Stimulated activated CD8-positive, alpha-beta memory T cell treated with anti-CD3 and anti-CD28 coated beads, Interleukin-7, amount 100 ng/mL, for 24 hours (primary cell): ENCODE measurements at places on chromosomes 4 and X.

DNA sequence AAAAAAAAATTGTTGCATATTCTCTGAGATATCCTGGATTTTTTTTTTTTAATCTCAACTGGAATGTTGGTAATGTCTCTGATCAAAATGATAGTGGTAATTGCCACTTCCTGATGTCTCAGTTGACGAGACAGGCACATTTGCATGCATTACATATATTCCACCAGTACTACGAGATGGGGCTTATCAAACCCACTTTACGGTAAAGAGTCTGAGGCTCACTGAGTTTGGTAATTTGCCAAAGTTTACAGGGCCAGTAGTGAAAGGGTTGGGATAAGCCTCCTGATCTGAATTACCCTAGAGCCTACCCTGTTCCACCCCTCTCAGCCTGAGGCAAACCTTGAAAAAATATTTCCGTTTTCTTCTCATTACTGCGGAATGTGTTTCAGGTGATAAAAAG, 5.3 kb downstream of the MAGEB2 start:
- no peak for DNase-seq

GRCh38 chr4:3077796-3078195, 3.3 kb downstream of the HTT start:
- no peak for DNase-seq

DNA sequence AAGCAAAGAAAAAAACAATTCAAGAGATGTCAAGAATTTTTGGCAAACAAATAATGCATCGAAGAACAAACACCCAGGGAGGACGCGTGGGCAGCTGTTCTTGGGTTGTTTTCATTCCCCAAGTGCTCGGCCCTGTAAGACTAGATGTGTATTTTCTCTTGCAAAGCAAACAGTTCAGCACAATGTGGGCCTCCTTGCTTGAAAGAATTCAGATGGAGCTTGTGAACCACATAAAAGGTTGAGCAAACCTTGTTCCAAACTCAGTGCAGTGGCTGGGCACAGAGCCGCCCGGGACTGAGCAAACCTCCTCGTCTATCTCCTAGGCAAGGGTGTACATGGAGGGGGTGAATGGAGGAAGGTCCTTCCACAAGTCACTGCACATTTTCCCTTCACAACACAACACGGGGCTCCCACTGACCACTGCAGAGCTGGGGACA, 82.4 kb downstream of the HTRA3 start:
- DNase-seq = no peak

DNA sequence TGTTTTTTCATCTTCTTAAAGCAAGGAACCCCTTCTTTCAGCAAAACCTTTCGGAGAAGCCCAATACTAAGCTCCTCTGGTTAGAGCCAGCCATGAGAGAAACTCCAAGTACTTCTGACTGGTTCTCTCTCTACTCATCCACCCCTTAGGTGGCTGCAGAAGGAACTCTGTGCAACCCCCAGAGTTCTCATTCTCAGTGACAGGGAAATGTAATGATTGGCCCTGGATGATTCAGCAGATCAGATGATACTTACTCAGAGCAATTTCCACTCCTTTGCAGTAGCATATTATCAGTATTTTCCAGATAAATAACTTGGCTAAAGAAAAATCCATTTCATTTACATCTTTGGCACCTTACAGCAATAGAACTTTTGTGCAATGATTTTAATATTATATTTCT, 3.2 kb downstream of the SPP1 start:
- DNase-seq = no peak

GRCh38 chrX:8684201-8684965, 47.6 kb downstream of the ANOS1 start:
- no peak for DNase-seq

DNA sequence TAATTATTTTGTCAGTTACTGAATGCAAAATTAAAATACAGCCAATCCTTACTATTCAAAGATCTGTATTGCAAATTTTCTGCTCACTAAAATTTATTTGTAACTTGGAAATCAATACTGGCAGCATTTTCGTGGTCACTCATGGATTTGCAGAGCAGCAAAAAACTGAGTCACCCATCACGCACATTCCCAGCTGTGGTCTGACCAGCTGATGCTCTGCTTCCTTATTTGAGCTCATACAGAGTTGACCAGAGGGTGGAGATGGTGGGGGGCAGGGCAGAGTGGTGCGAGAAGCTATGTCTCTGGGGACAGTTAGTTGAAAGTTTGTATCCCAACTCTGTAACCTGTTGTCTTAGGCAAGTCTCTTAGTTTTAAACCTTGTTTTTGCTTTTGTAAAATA, 214.8 kb downstream of the SPCS3 start:
- DNase-seq = no peak

GRCh38 chr4:76308548-76308947, 2.0 kb downstream of the STBD1 start:
- DNase-seq = no peak

- no peak for DNase-seq
Observed at GRCh38 chr4:12924253-12924652, 559.9 kb downstream of the RAB28 start.

GRCh38 chr4:105106426-105106825, 40.2 kb upstream of the TET2 start:
- no peak for DNase-seq

DNA sequence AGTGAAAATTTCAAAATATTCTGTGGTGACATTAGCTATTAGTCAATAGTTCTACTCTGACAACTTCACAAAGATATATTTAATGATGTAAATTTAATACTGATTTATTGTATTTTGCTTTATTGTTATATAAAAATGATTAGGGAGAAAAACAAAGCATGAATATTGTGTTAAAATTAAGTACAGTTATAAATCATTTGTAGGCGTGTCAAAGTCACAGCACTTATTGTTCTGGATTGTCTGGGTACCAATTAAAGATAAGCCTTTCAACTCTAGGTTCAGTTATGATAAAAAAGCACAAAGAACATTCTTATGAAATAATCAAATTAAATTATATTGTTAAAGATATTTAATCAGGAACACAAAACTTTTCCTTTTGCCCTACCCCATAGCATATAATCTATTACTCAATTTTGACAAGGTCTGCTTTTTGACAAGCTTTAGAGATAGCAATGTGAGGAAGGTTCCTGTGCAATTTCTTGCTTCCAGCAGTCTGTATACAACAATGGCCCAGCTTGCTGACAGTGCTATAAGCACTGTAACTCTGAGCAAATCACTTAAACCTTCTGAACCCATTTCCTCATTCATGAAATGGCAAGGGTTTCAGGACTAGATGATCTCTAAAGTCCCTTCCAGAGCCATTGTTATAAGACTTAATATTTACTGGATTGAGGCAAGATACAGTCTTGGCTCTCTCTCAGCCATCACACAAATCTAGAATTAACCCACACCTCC, 910.3 kb upstream of the LCORL start:
- DNase-seq = no peak

DNA sequence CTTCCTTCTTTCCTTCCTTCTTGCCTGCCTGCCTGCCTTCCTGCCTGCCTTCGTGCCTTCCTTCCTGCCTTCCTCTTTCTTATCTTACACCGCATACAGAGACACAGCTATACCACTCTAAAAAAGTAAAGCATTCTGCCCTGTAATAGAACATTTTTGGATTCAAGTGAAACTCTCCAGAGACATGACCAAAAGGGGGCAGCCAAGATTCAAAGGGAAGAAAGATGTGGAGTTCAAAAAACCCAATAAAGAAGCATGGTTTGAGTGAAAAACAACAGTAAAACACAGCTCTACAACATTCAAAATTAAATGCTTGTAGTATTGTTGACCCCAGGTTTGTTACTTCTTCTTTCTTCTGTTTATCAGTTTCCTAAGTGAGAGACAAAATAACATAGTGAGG, 914.9 kb upstream of the PCDH7 start:
- DNase-seq = no peak

DNA sequence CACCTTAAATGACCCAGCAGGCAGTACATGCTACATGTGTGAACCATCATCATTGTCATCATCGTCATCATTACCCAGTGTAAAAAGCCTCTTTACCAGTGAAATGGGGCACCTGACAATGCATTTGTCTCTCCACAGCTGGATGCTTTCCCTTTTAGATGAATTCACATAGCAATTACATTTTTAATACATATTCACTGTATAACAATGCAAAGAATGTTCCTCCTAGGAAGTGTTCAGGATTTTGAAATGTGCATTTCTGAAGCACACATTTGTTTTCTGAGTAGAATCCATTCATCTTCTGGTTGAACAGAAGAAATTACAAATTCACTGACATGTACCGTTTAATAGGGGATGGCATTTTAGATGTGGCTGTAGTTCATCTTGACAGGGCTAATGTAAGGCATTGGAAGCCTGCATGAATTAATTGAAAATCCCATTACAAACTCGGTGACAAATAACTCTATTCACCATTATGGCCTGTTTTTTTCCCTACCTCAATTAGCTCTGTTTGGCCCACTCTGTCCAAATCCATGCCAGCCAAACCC, 111.1 kb downstream of the SH3RF1 start:
- DNase-seq = no peak

DNA sequence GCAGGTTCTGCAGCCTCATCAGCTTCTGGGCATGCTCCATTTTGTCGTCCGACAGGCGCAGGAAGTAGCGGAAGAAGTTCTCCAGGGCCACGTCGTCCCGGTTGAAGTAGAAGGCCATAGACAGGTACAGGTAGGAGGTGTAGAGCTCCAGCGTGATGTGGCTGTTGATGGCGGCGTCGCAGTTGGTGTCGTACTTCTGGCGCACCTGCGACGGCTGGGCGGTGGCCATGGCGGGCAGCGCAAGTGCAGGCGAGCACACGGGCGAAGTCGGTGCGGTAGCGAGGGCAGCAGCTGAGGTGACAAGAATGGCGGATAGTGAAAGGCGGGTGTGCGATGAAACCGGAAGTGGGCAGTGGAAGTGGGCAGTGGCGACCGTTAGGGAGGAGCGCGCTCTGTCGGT, at the start of gene FTHL17:
FTHL17 (minus strand) TSS at position 317 of the 400 bp plus-strand sequence; CDS start at position 229, 88 bp downstream.
- no peak for DNase-seq

DNA sequence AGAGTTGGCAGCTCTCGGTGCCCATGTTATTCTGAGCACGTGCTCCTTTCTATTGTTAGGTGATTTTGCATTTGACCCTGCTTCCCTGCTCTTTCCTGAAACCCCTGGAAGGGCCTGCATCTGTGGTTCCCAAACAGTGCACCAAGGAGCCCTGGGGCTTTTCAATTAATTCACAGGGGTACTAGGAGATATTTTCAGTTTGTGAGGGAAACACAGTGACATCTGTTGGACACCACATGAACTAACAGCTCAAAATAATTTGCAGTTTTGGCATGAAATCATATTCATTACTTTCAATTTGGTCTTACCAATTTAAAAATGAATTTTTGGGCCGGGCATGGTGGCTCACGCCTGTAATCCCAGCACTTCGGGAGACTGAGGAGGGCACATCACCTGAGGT, 156.6 kb downstream of the GATB start:
- no peak for DNase-seq

GRCh38 chr4:57265831-57266582, 155.8 kb upstream of the IGFBP7 start:
- DNase-seq = no peak

DNA sequence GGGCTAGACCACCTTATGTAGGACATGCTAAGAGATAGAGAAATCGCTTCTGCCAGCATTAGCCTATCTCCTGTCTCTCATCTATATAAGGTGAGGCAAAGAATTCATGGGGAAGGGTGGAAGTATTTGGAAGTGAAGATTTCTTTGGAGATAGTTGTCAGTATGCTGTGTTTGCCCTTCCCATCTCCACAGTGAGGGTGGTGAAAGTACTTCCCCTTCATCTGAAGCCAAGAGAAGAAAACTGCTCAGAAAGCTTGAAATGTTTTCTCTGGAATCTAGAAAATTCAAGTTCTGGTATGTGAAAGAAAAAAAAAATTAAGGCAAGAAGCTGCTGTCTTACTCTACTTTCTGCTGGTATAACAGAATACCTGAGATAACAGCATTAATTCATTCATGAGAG, 12.3 kb upstream of the ADH5 start:
- DNase-seq = no peak

GRCh38 chrX:68828740-68829581, at the start of gene EFNB1:
EFNB1 (plus strand) TSS chrX:68829021; CDS start chrX:68829777, 756 bp downstream.
- DNase-seq = peak; percentile 55

- DNase-seq = no peak
Observed at GRCh38 chr4:143616771-143617170, 83.7 kb downstream of the FREM3 start.

- DNase-seq = no peak
Observed at GRCh38 chr4:13912966-13913365, 285.4 kb upstream of the BOD1L1 start.

DNA sequence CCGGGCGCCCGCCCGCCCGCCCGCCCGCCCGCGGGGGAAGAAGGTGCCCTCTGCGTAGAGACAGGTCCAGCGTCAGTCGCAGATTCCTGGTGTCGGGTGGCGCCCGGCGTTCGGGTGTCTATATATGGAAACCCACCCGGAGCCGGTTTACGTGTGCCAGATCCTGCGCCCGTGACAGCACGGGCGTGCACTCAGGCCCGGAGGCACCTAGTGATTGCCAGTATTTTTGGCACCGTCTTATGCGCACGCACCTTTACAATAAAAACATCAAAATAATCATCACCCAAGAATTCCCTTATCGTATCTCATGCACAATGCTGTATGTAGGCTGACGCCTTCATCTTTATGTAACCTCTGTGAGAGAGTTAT, 519 bp downstream of the SLC25A4 start:
- DNase-seq = no peak

- no peak for DNase-seq
Observed at GRCh38 chr4:96525898-96526297, 686.0 kb downstream of the PDHA2 start.

DNA sequence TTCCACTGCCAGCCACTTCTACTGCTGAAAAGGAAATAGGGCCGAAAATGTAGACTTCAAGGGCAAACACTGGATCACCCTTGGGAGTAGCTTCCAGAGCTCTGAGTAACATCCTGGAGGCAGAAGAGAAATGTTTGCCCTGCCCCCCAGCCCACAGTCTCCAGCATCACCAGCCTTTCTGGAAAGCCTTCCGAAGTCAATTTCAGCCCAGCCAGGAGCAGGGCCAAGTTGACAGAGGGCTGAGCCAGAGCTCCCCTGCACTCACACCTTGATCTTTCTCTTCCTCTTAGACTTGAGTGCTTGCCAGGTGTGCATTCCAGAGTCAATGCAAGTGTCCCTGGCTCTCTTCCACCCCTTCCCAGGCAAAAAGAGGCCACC, 35.2 kb downstream of the SLC25A5 start:
- no peak for DNase-seq

DNA sequence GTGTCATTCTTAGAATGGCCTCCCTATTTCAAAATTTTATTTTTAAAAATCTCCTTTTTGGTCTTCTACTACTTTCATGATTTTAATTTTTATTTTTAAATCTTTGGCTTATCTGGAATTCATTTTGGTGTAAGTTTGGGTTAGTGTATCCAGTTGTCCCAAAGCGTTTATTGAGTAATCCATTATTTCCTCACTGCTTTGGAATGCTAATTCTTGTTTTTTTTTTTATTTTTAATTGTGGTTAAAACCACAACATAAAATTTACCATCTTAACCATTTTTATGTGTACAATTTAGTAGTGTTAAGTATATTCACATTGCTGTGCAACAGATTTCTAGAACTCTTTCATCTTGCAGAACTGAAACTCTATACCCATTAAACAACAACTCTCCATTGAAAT, 8.7 kb downstream of the CITED1 start:
- DNase-seq = no peak
